ENCODE measurements at places on chromosomes 3 and 15.

DNA sequence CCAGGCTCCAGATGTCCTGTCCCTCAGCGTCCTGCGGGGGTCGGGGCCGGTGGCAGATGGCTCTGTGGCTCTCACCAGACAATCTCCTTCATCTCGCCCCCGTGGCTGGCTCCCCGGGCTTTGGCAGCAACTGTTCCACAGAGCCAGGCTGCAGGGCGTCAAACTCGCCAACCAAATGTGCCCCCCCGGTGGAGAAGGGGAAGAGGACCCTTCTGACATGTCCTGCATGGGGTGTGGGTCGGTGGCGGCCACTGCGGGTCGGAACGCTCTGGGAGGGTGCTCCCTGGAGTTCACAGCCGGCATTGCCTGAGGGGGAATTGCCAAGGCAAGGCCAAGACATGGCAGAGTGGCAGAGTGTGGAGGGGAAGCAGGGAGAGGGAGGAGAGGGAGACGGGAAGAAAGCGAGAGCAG, 36.0 kb downstream of the BDH1 start:
- no peak for DNase-seq

GRCh38 chr3:27729748-27730611, 7.9 kb upstream of the EOMES start:
- DNase-seq: no peak

DNA sequence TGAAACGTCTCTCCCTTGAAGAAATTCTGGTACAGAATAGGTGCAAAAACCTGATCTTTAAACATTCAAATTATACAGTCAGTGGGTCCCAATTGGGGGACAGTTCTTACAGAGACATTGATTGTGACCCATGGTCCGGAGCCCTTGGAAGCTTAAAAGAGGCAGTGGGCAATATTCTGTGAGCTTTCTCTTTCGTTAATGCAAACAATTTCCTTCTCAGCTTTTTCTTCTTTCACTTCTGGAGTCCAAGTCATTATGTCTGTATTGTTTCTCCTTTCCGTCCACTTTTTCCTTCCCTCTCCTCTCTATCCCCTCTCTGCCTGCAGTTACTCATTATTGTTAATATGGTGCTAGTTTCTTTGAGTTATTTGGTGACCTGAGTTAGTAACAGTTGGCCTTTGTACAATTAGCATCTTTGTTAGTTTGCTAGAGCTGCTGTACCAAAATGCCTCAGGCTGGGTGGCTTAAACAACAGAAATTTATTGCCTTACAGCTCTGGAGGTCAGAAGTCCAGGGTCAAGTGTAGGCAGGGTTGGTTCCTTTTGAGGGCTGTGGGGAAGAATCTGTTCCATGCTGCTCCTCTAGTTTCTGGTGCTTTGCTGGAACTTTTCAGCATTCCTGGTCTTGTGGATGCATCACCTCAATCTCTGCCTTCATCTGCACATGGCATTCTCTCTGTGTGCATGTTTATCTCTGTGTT, 102.6 kb downstream of the GMPS start:
- DNase-seq: no peak

DNA sequence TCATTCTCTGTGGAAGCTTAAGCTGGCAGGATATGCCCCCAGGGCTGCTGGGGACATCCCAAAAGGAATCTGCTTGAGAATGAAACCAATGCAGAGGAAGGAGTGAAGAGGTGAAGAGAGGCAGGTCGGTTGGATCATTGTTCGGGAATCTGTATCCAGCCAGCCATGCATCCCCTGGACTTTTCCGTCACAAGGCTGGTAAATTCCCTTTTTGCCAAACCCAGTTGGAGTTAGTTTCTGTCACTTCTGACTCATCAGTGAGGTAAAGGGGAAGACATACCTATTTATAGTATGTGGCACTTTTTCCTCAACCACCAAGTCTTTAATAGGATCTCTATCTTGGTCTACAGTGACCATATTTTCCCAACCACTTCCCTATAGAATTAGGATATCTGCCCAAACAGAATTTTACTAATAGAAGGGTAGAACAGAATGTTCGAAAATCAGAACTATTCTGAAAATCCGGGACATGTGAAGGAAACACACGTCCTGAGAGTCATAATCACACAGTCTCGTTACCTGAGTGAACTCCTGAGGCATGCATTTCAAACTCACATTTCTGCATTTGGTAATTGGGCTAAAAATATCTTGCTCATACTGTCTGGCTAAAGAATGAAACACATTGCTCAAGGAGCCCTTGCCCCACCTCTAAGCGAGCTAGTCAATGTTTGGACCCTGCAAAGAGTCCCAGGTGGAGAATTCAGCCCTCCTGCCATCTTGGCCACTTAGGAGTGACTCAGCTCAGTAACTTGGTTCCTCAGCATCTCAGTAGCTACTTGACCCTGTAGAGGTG, 289.7 kb upstream of the ADAMTS9 start:
- DNase-seq: no peak

GRCh38 chr3:170003881-170004356, 33.9 kb upstream of the GPR160 start:
- DNase-seq: no peak

DNA sequence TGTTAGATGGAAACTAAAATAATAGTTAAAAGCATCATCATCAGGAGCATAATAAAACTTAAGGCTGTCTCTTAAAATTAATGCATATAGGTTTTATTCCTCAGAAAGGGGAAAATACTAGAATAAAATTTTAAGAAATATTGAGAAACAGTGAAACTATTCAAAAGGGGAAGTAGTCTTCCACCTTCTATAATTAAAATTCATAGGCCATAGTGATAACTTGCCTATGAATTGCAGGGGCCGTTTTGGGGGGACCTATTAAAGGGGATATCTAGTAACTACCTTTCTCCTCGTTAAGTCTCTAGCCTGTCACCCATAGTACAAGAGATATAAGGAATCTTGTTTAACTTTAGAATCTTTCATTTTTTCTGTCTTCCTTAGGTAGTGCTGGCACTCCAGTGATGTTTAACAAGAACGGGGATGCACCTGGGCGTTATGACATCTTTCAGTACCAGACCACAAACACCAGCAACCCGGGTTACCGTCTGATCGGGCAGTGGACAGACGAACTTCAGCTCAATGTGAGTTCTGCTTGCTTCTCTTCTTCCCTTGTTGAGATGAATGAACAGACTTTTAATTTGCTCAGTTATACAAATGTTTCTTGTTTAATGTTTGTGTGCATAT, 600.4 kb downstream of the GRM7 start:
- DNase-seq: no peak

- DNase-seq: no peak
Observed at GRCh38 chr15:99138491-99138982, 33.7 kb downstream of the SYNM start.

GRCh38 chr15:48710952-48711495, 65.5 kb upstream of the FBN1 start:
- no peak for DNase-seq

DNA sequence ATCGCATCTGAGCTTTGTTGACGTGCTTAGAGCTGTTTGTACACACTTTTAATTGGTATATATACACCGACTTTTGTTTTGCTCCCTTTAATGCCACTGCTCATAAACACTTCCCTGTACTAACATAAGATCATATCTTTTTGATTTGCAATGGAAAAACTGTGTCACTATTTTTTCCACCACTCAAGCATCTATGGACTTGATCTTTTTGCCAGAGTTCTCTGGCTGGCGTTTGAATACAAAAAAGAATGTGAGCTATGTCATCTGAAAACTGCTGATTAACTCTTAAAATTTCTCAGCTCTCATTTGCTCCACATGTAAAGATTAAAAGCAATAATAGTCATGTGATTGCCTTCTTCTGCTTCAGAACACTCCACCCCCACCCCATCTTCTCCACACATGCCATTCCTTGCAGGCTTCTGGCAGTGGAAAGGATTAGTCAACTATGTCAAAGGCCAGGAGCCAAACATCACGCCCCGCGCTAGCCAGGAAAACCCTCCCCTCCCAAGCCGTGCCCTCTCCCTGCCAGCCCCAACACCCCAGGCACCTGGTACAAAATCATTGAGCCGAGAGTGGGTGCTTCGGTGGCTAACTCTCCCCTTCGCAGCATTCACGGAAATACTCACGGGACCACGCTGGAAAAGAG, 123.4 kb upstream of the MEF2A start:
- DNase-seq: no peak

DNA sequence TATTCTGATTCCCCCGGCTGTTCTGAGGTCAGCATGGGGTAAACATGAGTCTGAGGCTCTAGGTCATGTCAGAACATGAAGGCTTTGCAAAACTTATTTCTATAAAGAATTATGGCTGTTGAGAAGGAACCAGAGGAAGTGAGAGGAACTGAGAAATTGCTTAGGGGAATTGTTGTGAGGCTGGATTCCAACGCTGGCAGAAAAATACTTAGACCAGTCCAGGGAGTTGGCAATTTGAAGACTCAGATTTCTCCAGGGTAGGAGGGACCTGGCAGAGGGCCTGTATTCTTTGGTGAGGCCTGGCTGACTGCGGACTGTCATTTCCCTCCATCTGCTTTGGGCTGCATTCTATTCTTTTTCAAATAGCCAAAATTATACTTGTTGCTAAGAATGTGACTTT, 155.5 kb downstream of the PLD1 start:
- DNase-seq: no peak

GRCh38 chr3:142960322-142960850, 3.1 kb downstream of the PAQR9 start:
- no peak for DNase-seq

GRCh38 chr3:157785102-157785826, 282.0 kb upstream of the VEPH1 start:
- DNase-seq: no peak

GRCh38 chr15:68684476-68684875, 105.7 kb downstream of the CORO2B start:
- no peak for DNase-seq

- no peak for DNase-seq
Observed at GRCh38 chr15:72338617-72339321, 18.8 kb upstream of the CELF6 start.

GRCh38 chr15:75195122-75195765, 6.4 kb upstream of the C15orf39 start:
- DNase-seq: no peak

DNA sequence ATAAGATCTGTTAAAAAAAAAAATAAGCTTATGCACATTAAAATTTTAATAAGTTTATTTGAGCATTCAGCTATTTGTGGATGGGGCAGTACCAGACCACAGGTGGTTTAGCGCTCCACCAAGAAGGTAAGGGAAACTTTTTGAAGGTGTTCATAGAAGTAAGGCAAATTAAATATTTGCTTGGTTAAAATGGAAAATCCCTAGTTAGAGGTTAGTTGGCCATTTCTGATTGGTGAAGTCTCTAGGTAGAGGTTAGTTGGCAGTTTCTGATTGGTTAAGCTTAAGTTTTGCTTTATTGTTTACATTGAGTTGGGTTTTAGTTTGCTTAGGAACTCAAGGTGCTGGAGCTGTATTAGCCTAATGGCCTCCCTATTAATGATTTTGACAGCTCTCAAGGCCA, 30.7 kb downstream of the SCN11A start:
- no peak for DNase-seq

DNA sequence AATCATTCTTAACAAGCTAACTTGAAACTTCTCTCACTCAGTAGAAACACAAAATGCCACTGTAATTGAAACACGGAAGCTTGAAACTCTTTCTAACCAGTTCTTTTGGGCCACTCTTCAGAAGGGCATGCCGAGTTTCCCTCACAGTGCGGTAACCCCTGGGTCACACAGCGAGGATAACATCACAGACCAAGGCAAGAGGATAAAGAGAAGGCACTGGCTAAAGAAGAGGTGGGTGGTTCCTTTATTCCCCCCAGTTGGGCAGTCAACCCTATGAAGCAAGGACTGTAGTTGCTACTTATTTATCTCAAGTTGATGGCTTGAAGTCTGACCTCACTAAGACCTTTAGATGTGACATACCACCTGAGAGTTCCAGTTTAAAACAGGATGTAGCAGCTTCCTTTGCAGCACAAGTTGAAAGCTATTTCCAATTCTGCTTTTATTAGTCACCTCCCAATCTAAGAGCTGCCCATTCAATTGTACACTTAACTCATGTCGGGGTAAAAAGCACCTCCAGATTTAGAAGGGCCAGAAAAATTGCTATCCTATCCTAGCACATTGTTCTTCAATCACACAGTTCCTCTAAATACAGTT, 272.4 kb downstream of the TIGIT start:
- no peak for DNase-seq

DNA sequence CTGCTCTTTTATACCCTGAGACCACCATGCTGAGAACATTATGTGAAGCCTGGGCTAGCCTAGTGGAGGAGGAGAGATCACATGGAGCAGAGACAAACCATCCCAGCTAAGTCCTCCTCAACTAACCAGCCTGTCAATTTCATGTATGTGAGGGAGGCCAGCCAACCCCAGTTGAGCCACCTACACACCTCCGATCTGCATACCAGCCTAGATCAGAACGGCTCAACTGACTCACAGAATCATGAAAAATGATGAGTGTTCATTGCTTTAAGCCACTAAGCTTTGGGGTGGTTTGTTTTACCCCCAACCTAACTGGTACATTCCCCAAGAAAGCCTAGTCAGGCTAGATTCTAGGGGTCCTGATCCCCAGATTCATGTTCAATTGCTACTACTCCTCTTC, 19.4 kb upstream of the CA12 start:
- DNase-seq: no peak

- DNase-seq: no peak
Observed at GRCh38 chr3:131975047-131975446, 59.8 kb downstream of the CPNE4 start.

Measured in hematopoietic multipotent progenitor cell treated with erythropoietin and hydrocortisone succinate and interleukin-3 and kit ligand, for 15 days (in vitro differentiated cells).